Stimulated activated CD8-positive, alpha-beta memory T cell treated with anti-CD3 and anti-CD28 coated beads, Interleukin-7, amount 100 ng/mL, for 1 hour (primary cell): ENCODE measurements at places on chromosomes 3 and 15.

- DNase-seq: no peak
Measured at GRCh38 chr3:10357095-10357494, 36.2 kb upstream of the SEC13 start.

GRCh38 chr15:45906230-45906629 lies 271.4 kb downstream of the SQOR start:
- DNase-seq: no peak

DNA sequence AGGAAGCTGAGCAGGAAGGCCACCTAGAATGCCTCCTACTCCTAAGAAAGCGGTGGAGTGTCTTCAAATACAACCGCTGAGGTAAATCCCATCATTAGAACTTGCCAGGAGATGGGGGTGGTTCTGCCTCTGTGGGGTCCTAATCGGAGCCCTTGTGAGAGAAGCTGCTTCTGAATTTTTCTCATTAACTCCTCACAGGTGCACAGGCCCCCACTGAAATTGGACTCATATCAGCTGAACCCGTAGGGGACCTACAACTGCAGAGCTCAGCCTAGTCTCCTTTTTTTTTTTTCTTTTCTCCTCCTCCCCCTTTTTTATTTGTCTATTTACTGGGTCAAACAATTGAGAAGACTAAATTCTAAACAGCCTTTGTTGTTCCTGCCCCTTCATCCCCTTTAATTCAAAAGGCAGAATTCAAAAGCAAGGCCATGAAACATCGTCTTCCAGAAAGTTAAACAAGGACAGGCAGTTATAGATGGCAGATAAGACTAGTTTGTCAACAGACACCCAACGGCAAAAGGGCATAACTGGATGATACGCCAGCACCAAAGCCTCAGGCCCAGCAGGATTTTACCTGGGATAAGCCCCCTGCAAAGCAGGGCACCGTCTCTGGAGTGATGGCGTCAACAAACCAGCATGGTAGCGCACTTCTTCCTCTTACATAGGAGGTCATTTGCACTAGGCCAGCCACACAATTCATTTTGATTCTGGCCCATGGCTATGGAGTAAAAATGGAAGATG lies 213.7 kb upstream of the HES1 start:
- DNase-seq: no peak

DNA sequence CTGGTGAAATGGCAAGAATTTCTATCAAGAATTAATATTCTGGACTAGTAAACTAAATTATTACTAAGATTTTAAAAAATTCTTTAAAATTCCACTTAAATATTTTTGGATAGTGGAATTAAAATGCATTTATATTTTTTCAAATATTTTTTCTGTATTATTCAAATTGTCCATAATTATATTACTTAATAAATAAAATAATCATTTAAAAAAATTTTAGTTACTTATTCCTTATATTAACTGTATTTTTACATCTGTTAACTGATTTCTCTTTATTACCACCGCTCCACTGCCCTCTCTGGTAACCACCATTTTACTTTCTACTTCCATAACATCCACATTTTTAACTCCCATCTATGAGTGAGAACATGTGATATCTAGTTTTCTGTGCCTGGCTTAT lies 828.4 kb downstream of the VGLL3 start:
- DNase-seq: no peak

GRCh38 chr3:159169828-159170227 lies 368.0 kb downstream of the MFSD1 start:
- DNase-seq: no peak

- DNase-seq: no peak
Measured at GRCh38 chr15:71792521-71792920, 17.8 kb upstream of the NR2E3 start.

DNA sequence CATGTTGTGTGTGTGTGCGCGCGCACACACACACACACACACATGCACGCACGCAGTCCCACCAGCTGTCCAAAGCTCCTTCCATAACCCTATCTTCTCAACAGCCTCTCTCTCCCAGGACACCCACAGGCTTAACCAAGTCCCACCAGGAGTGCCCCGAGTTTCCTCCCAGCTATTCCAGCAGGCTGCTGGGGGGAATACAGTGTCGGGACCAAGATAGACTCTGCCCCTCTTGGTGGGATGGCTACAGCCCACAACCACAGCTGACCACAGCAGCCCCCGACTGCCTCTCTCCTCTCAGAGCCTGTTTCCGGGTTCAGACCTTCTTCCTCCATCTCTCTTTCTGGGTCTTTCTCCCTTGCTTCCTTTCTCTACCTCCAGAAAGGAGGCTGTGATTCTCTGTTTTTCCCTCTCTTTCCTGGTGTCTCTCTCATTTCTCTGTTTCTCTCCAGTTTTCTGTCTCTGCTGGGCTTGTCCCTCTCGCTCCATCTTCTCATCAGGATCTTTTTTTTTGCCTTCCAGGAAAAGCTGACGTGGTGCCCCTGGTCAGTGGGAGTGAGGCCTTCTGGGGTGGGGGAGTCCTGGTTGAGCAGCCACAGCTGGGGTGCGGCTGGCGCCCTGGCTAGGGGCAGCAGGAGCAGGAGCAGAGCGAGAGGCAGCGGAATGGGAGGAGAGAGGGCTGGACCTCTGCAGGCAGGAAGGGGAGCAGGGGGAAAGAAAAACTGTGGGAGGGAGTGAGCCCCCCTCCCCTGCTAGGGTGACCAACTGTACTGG lies 3.3 kb upstream of the ISLR start:
- DNase-seq: no peak

- no peak for DNase-seq
Measured at GRCh38 chr3:109899925-109900324, 562.6 kb upstream of the DPPA4 start.

- no peak for DNase-seq
Measured at GRCh38 chr3:52036829-52037228, 19.5 kb downstream of the DUSP7 start.

- DNase-seq: no peak
Measured at GRCh38 chr3:106398891-106399600, 530.2 kb upstream of the CBLB start.

DNA sequence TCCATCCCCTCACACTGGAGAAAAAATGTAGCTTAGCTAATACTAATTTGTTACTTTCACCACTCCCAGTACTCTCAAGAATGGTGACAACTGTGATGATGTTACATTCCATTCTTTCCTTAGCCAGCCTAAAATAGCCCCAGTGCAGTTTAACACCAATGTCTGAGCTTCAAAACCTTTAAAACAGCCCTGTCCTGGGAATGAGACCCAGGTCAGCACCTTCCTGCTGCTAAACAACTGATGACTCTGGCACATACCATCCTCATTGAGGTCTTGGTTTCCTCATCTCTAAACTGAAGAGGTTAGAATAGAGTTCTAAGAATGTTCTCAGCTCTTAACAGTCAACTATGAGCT lies 3.8 kb downstream of the SCAMP2 start:
- no peak for DNase-seq

- no peak for DNase-seq
Measured at GRCh38 chr3:50266836-50267235, 2.1 kb upstream of the SEMA3B start.

DNA sequence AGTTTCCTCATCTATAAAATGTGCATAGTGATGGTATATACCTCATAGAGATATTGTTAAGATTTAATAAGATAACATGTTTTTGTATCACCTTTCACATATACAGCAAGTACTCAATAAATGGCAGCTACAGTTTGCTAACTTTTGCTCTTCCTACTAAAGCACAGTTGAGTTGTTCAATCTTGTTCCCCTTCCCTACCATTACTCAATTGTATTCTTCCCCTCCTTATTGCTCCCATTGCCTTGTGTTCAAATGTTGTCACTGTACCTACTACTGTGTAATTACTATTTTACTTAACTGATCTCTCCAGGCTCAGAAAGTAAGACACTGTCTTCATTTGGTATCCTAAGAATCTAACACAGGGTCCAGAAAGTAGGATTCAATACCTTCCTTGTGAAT lies 5.5 kb downstream of the CD47 start:
- DNase-seq: no peak

DNA sequence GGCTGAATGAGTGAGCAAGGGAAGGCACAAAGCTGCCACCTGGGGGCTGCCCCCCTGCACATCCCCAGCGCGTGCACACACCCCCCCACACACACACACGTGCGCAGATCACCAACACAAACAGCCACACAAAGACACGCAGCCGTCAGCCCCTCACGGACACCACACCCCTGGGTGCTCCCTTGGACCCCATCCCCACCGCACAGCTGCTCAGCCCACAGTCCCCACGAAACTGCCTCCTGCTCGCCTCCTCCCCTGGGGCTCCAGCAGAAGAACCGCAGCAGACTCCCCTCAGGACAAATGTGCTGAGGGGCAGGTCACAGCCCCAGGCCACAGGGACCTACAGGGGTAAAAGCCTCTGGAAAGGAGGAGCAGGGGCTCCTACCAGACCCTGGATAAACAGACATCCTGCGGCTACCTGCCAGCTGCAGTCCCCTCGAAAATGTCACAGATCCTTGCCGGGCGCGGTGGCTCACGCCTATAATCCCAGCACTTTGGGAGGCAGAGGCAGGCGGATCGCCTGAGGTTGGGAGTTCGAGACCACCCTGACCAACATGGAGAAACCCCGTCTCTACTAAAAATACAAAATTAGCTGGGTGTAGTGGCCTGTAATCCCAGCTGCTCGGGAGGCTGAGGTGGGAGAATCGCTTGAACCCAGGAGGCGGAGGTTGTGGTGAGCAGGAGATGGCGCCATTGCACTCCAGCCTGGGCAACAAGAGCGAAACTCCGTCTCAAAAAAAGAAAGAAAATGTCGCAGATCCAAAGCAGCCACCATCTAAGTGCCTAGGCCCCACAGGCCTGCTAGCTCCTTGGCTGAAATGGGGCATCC lies 6.5 kb downstream of the TWF2 start:
- no peak for DNase-seq

DNA sequence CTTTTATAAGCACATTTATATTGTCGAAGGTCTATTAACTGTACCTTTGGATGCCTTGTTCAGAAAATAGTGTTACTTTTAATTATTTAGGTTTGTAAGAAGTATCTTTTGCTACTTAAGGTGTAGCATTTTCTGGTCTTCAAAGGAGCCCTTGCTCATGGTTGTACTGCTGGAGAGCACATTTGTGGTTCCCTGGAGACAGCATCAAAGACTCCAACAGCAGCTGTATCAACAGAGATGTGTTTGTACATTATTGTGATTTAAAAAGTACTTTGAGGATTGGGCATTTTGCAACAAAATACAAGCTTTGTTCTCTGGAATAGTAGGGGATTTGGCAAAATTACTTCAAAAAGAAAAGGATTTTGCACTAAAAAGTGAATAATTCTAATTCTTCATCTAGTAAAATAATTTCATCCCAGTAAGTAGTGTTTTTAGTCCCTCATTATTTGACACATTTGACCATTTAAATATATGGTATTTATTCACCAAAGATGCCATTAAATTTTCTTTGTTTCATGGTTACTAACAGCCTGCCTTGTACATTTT lies 16.5 kb downstream of the TBC1D23 start:
- DNase-seq: no peak

DNA sequence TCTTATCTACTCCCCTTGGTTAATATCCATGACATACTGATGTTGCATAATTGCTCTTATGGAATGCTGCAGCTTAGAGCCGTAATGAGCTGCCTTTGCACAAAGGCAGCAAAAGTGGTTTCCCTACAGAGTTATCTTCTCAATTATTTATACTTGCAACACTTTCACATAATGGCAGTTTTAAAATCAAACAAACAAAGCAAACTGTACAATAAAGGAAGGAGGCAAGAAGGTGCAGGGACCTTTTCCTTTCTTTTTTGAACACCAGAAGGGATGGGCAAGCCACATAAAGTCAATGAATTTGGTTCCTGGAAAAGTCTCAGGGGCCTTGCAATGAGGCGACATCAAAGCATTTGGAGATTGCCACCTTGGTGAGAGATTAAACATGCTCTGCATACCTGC lies 188.0 kb downstream of the MEIS2 start:
- DNase-seq: no peak

GRCh38 chr3:39631136-39631535 lies 163.7 kb downstream of the MOBP start:
- DNase-seq: no peak

DNA sequence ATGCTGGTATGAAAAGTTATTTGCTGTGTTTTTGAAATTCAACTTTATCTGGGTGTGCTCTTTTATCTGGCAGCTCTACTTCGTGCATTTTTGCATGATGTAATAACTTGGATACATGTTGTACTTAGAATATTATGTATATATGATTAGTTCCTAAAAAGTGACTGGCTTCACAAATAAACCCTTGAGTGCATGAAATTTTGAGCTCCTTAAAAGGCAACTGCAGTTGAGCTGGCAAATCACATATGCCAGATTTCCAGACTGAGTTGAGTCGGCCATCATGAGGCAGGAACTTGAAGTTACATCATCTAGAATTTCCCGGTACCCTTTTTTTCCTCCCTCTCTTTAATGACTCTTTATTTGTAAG lies 162.5 kb downstream of the FNDC3B start:
- DNase-seq: no peak

DNA sequence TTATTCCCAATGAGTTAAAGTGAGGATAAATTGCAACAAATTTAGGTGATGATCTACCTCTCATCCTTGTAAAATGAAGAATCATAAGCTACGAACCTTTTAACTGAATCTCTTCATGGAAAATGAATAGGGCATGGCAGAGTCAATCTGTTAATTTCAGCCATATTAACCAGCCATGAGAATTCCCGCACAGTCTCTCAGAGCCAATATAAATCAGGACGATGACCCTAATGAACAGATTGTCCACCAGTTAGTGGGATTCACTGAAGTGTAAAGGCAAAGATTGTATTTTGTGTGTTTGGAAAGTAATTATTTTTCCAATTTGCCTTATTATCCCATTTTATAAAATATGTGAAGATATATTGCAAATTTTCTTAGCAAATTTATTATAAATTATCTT lies 183.8 kb downstream of the CADM2 start:
- DNase-seq: no peak

GRCh38 chr15:70613271-70613670 lies 150.1 kb downstream of the UACA start:
- DNase-seq: no peak

GRCh38 chr3:126961191-126961790 lies 21.6 kb upstream of the PLXNA1 start:
- no peak for DNase-seq

DNA sequence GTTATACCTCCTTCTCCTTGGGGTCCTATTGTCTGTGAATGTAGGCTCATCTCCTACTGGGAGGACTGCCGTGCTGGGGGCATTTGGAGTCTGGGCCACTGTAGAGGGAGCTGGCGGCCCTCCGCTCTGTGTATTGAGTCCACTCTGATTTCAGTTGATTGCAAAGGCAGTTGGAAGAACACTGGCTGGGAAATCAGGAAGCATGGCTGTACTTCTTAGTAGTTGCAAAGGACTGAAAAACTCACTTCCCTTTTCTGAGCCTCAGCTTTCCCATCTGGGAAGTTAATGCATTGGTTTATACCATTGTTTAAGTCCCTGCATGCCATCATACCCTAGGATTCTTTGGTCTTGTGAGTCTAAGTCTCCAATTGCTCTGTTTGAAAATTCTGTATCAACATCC lies 46.7 kb downstream of the TMED3 start:
- no peak for DNase-seq

DNA sequence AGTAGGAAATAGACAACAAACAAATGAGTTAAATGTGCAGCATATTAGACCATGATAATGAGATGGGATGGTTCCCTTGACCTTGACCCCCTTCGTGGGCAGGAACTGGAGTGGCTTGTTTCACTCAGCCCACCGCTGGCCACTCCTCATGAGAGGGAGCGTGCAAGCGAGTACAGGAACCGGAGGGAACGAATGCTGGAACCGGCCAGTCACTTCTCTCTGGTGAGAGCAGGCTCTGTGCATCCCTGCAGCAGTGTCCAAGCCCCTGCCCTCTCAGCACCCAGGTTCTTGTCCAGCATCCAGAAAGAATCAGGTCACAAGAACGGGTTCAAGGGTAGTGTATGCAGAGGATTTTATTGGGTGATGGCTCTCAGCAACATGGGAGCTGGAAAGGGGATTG lies 17.2 kb upstream of the IREB2 start:
- DNase-seq: no peak

GRCh38 chr3:72973031-72973723 lies 23.4 kb upstream of the PPP4R2 start:
- DNase-seq: no peak
